ENCODE measurements at places on chromosomes 13 and 19. TPM values are rescaled to one million over a fixed set of nuclear protein-coding genes. Genes with fewer than 3 reads are reported as not detected.

DNA sequence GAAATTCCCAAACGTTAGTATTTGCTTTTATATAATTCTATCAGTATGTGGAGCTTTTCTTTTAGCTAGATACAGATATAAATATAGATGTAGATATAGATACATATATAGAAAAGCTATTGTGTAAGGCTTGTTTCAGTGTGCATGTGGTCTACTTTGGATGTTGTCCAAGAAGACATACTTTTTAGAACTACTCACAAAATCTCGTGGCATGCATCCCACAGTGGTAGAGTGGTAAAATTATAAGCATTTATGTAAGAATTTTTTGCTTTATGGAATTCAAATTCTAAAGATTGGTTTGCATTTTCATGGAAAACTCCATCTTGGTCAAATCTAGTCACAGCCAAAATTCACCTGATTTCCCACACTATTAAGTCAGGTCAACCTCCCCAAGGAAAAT lies 880.4 kb downstream of the EFNB2 start:
- no peaks in the 10 kb centered on the region for H3K27me3 ChIP-seq
- no peak for DNase-seq
- no peaks in the 10 kb centered on the region for H3K4me1 ChIP-seq
- H3K36me3 ChIP-seq: no peaks in the 10 kb centered on the region
- H3K27ac ChIP-seq: no peak overlapping the region

DNA sequence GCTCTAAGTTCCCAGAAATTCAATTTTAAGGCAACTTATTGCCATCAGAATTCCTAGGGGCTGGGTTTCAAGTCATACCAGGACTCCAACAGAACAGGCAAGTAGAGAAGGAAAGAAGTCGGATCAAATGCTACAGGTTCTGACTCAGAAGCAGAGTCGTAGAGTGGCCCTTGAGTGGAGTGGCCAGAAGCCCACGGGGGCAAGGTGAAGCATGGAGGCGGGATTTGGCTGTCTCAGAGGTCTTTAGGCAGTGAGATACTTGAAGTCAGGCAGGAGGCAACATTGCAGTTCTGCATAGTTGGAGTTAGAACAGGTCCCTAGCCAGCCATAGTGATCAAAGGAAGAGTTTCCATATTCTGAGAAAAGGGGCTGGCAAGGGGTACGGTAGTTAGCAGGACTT lies 111.6 kb downstream of the NHLRC3 start:
- no peaks in the 10 kb centered on the region for H3K4me1 ChIP-seq
- DNase-seq: no peak
- H3K36me3 ChIP-seq: no peaks in the 10 kb centered on the region
- no peaks in the 10 kb centered on the region for H3K27me3 ChIP-seq
- no peak overlapping the region for H3K27ac ChIP-seq

DNA sequence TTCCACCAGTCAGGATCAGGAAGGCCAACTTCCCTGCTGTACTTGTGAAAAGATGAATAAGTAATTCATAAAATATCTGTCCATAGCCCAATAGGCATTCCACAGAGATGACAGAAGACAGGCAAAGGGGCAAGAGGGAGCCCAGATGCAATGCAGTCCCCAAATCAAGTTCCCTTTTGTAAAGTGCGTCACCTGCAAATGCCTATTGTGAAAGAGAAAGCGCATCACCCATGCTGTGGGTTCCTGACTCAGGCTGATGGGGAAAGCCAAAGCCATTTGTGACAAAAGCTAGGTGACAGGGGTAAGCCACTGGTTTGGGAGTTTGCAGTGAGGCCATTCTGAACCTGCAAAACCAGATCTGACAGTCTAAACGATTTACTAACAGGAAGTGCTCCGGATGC lies 157.5 kb upstream of the ZNF536 start:
- DNase-seq: no peak
- no peaks in the 10 kb centered on the region for H3K4me1 ChIP-seq
- H3K27me3 ChIP-seq: no peaks in the 10 kb centered on the region

GRCh38 chr19:44706506-44707236 lies 7.7 kb downstream of the CEACAM16 start:
- H3K4me1 ChIP-seq: no peaks in the 10 kb centered on the region
- H3K27ac ChIP-seq: no peak overlapping the region
- no peaks in the 10 kb centered on the region for H3K27me3 ChIP-seq
- no peak overlapping the region for H3K4me3 ChIP-seq

GRCh38 chr19:12117201-12117970 lies 22.8 kb downstream of the ZNF20 start:
- DNase-seq: no peak
- H3K36me3 ChIP-seq: peaks cover 8% of the 10 kb centered on the region
- no peaks in the 10 kb centered on the region for H3K27me3 ChIP-seq
- no peaks in the 10 kb centered on the region for H3K4me1 ChIP-seq
- no peak overlapping the region for H3K27ac ChIP-seq

The CBY2 gene
- polyA plus RNA-seq: not detected

The ZNF628 gene
- 1.1 TPM for polyA plus RNA-seq

All from small intestine (tissue), 16 donors.